Sigmoid colon (tissue), 7 donors: ENCODE measurements at places on chromosomes 13 and 19. TPM values are rescaled to one million over a fixed set of nuclear protein-coding genes. Genes with fewer than 3 reads are reported as not detected.
A peak's percentile ranks its signal among the peaks of the same experiment; 100 is the strongest.

DNA sequence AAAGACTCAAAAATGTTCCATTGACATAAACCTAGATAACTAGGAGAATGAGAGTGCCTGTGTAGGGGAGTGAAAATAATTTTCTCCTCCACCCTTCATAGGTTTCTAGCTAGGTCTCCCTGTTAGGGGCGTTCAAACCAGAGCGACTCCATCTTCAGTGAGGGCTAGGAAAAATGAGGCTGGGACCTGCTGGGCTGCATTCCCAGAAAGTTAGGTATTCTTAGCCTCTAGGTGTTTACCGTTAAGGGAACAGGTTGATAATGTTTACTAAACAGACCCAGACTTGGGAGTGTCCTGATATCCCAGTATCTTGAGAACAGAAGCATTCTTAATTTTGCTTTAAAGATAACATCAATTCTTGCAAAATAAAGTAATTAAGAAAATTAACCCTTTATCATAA, 20.1 kb downstream of the PABPC3 start:
- H3K36me3 ChIP-seq: no peaks in the 10 kb centered on the region
- no peak overlapping the region for H3K27ac ChIP-seq
- H3K4me1 ChIP-seq: no peaks in the 10 kb centered on the region
- no peak overlapping the region for H3K4me3 ChIP-seq
- H3K27me3 ChIP-seq: peaks cover 4% of the 10 kb centered on the region

DNA sequence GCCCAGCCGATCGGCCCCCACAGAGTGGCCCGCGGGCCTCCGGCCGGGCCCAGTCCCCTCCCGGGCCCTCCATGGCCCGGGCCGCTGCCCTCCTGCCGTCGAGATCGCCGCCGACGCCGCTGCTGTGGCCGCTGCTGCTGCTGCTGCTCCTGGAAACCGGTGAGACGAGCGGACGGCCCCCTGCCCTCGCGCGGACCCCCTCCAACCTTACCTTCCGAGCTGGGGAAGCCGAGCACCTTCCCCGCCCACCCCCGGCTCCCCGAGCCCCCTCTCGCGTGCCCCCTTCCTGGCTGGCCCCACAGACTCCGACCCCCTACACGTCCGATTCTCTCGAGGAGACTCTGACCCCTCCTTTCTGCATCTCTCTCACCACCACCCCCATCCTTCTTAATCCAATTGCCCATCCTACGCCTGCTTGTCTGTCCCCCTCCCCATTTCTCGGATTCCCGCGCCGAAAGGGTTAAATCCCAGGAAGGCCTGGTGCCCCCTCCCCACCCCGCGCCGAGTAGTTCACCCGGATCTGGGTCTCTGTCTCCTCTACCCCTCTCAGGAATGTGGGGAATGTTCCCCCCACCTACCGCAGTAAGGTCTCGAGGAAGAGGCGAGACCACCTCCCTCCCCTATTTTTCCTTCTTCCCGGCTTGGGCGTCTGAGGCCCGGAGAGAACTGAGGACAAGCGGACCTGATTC, 502 bp downstream of the NECTIN2 start:
- H3K4me3 ChIP-seq: peak overlapping the region; percentile 99
- no peaks in the 10 kb centered on the region for H3K36me3 ChIP-seq
- peak overlapping the region; percentile 97 for H3K27ac ChIP-seq
- H3K27me3 ChIP-seq: no peaks in the 10 kb centered on the region
- DNase-seq: peak; percentile 80

GRCh38 chr13:33228648-33229445, 56.7 kb downstream of the STARD13 start:
- DNase-seq: no peak
- H3K36me3 ChIP-seq: no peaks in the 10 kb centered on the region
- peak overlapping the region; percentile 80 for H3K27ac ChIP-seq
- no peaks in the 10 kb centered on the region for H3K27me3 ChIP-seq

DNA sequence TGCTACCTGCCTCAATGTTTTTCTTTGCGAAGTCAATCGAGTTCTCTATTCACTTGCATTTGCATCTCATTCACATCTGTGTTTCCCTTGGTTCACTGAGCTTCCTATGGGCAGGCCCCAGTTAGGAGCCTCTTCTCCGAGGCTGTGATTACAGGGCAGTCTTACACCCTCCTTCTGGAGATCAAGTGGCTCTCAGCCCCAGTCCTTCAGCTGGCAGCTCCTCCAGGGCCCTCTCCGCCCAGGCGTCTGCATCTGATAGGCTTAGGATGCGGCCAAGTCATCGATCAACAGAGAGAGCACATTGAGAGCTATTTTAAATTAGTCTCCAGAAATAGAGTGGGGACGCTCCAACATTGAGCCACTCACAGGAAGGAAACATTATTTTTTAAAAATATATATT, 44.2 kb downstream of the MBNL2 start:
- DNase-seq: no peak
- H3K27me3 ChIP-seq: no peaks in the 10 kb centered on the region
- peak overlapping the region; percentile 62 for H3K27ac ChIP-seq
- H3K4me1 ChIP-seq: peaks cover 72% of the 10 kb centered on the region

- no peaks in the 10 kb centered on the region for H3K4me1 ChIP-seq
- H3K27ac ChIP-seq: no peak overlapping the region
- no peaks in the 10 kb centered on the region for H3K27me3 ChIP-seq
Observed at GRCh38 chr13:105787632-105788031, 747.8 kb downstream of the EFNB2 start.

DNA sequence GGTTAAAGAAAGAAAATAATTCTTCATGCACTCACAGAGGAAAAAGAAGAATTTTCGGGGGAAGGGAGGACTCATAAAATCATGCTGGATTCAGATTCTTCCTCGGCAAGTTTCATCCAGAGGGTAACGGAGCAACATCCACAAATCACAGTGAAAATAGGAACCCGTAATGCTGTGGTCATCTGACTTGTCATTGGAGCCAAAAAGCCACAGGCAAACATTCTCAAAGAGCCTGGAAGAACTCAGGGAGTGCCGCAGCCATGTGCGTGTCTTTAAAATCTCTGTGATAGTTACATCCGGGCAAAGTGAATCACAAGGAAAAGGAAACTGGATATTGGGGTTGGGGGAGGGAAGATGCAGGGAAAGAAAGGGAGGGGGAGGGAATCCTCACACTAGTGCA, 33.0 kb upstream of the VSTM2B start:
- H3K4me1 ChIP-seq: peaks cover 16% of the 10 kb centered on the region
- H3K36me3 ChIP-seq: no peaks in the 10 kb centered on the region
- DNase-seq: peak; percentile 66
- H3K4me3 ChIP-seq: no peak overlapping the region
- H3K27ac ChIP-seq: peak overlapping the region; percentile 11

DNA sequence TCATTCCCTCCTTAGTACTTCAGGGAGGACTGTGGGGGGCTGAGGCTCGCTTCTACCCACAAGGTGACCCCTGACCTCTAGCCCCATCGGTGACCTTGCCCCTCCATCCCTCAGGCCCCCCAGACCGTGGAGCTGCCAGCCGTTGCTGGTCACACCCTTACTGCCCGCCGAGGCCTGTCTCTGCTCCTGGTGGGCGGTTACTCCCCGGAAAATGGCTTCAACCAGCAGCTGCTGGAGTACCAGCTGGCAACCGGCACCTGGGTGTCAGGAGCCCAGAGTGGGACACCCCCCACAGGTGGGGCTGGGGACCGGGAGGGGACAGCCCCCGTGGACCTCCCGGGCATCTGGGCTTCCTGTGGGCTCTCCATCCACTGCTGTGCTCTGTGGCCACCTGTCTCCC, 31.9 kb downstream of the MEGF8 start:
- no peak overlapping the region for H3K27ac ChIP-seq
- no peak overlapping the region for H3K4me3 ChIP-seq
- peaks cover 85% of the 10 kb centered on the region for H3K36me3 ChIP-seq

DNA sequence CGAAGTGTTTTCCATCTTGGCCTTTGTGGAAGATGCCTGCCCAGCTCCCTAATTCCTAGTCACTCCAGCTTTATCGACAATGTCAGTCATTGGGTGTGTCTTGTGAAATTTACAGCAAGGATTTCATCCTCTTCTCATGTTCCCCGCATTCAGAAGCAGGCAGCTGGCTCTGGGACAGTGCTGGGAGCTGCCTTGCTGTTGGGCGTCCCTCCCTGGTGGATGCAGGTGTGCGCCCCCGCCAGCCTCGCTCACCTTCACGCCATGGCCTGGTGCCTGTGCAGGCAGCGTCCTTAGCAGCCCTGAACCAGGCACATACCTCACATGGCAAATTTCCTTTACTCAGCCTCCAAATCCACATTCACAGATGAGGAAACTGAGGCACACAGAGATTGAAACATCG, 39.7 kb upstream of the TFDP1 start:
- no peak overlapping the region for H3K4me3 ChIP-seq
- no peaks in the 10 kb centered on the region for H3K27me3 ChIP-seq
- no peak for DNase-seq
- H3K27ac ChIP-seq: no peak overlapping the region
- peaks cover 42% of the 10 kb centered on the region for H3K4me1 ChIP-seq

- no peaks in the 10 kb centered on the region for H3K36me3 ChIP-seq
- no peak overlapping the region for H3K4me3 ChIP-seq
- no peaks in the 10 kb centered on the region for H3K4me1 ChIP-seq
- DNase-seq: no peak
Observed at GRCh38 chr13:59671881-59672280, 491.8 kb downstream of the DIAPH3 start.

GRCh38 chr13:93496985-93497673, 270.5 kb downstream of the GPC6 start:
- no peak overlapping the region for H3K27ac ChIP-seq
- H3K27me3 ChIP-seq: no peaks in the 10 kb centered on the region
- no peaks in the 10 kb centered on the region for H3K36me3 ChIP-seq
- H3K4me3 ChIP-seq: no peak overlapping the region
- no peak for DNase-seq

Gene BRCA2
- total RNA-seq: 0.55 TPM

Gene SLC6A16
- 3.6 TPM for total RNA-seq

Gene CYP4F8
- not detected for total RNA-seq

Gene OR7D2
- not detected for total RNA-seq
